ENCODE measurements at places on chromosomes 2 and 18.
A peak's percentile ranks its signal among the peaks of the same experiment; 100 is the strongest.

GRCh38 chr2:60104514-60105505 lies 448.6 kb downstream of the BCL11A start:
- no peak for DNase-seq

DNA sequence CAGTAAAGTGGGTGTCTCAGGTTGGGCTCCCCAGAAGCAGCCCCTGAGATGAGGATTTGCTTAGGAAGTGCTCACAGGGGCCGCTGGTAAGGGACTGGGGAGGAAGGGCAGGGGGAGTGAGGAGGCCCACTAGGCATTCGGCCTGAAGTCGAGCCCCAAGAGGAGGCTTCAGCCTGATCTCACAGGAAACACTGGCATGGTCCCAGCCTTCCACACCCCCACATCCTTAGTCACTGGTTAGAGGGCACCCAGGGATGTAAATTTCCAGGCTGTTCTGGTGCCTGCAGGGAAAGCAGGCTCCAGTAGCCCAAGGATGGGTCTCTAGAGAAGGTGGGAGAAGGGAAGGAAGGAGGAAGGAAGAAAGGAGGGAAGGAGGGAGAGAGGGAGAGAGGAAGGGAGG lies 22.4 kb upstream of the KCNK3 start:
- DNase-seq, result no peak

DNA sequence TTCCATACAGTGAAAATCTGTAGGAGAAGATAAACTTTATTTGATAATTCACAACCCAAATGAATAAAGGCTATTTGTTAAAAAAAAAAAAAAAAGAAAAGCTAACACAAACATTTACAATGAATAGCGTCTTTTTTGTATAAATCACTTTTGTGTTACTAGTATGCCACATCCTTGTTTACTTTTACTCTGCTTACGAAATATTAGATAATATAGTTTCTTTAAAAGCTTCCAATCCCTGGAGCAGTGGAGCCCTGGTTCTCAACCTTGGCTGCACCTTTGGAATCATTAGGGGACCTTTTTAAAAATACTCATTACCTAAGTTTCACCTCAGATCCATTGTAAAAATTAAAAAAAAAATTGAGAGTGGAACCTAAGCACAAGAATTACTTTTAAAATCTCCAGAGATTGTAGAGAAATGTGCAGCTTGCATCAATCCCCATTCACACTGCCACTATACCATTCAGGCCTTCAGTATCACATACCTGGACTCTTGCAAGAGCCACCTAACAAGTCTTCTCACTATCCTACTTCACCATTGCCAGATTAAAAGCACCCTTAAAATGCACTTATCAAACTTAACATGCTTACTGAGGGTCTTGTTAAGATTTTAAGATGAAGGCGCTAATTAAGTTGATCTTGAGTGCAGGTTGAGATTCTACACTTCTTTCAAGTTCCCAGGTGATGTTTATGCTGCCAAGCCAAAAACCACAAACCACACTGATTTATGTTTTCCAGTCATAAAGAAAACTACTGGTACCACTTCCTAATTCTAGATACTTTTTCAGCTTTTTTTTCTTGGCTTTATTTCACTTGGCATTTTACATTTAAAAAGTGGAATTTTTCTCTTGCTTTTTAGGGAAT lies 59.7 kb upstream of the ZC3H15 start:
- DNase-seq, result no peak

- DNase-seq, result no peak
Observed at GRCh38 chr2:46563186-46563585, 83.8 kb downstream of the TMEM247 start.

- DNase-seq, result no peak
Observed at GRCh38 chr2:64841461-64841860, 147.7 kb upstream of the SLC1A4 start.

GRCh38 chr2:172427256-172427989 lies at the start of gene ITGA6:
Gene ITGA6 (plus strand): TSS chr2:172427586.
- DNase-seq, result peak; percentile 38

DNA sequence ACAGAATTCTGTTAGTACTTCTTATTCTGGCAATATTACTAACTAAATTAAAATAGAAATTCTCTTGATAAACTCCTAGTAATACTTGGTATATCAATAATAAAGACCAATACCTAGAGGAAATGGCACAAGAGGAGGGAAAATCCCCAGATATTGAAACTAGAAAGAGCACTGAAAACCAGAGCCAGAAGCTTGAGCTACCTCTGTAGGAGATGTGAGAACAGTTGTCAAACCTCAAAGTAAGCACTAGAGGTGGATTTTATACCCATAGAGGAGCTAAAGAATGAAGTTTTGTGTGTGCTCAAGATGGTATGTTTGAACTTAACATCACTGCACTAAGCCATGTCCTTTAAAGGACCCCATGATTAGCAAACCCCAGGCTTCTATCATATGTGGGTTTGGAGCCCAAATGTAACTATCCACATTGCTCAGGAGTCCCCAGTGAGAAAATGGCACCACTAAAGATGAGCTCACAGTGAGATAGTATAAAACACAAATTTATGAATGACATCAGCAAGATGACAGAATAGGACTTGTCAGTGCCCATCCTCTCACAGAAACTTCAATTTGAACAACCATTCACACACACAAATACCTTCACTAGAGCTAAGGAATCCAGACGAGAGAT lies 122.1 kb downstream of the PKP4 start:
- no peak for DNase-seq

- no peak for DNase-seq
Observed at GRCh38 chr2:62443886-62444285, 62.1 kb downstream of the TMEM17 start.

- no peak for DNase-seq
Observed at GRCh38 chr18:25281556-25281955, 70.4 kb downstream of the ZNF521 start.

GRCh38 chr2:2709431-2709770 lies 378.3 kb upstream of the MYT1L start:
- DNase-seq, result no peak

DNA sequence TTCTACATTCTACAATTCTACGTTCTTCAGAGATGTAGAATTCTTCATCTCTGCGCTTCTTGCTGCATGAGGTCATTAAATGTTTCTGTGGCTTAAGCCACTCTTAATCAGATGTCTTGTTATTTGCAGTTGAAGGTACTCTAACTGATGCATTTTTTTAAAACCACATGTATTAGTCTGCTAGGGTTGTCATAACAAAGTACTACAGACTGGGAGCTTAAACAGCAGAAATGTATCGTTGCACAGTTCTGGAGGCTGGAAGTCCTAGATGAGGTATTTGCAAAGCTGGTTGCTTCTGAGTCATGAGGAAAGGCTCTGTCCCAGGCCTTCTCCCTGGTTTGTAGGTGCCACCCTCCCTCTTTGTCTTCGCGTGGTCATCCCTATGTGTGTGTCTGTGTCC lies 176.3 kb upstream of the GLI2 start:
- DNase-seq, result no peak

- DNase-seq, result no peak
Observed at GRCh38 chr2:220419647-220420046, 792.2 kb downstream of the SLC4A3 start.

DNA sequence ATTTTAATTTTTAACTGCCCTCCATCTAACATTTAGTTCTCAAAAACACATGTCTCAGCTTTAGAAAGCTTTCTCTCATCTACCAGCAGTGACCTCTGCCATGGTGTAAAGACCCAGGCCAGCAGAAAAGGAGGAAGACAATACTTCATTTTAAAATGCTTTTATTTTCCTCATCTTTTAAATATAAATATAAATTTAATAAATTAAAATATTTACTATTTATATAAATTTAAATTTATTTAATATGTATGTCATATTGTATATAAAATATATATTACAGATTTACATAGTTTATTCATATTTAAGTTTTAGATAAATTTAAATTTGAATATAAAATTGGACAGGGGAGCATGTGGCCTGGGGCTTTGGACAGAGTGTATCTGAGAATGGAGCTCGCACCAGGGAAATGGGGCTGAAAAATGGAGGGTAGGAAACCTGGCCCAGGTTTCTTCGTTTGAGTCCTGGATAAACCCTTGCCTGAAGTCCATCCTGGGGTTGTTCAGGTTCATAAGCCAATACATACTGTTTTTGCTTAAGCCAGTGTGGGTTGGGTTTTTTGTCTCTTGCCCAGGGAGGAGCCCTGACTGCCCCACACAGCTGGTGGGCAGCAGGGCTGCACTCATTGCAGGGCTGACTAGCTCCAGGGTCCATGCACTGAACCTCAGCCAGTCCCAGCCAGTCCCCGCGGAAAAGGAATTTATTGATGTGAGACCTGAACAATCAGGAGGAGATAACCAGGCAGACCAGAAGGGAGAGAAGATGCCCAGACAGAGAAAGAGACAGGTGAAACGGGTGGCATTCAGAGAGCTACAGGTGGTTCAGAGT lies 77.3 kb upstream of the LAPTM4A start:
- DNase-seq, result no peak

- DNase-seq, result no peak
Observed at GRCh38 chr18:12686100-12686499, 16.4 kb downstream of the CEP76 start.

DNA sequence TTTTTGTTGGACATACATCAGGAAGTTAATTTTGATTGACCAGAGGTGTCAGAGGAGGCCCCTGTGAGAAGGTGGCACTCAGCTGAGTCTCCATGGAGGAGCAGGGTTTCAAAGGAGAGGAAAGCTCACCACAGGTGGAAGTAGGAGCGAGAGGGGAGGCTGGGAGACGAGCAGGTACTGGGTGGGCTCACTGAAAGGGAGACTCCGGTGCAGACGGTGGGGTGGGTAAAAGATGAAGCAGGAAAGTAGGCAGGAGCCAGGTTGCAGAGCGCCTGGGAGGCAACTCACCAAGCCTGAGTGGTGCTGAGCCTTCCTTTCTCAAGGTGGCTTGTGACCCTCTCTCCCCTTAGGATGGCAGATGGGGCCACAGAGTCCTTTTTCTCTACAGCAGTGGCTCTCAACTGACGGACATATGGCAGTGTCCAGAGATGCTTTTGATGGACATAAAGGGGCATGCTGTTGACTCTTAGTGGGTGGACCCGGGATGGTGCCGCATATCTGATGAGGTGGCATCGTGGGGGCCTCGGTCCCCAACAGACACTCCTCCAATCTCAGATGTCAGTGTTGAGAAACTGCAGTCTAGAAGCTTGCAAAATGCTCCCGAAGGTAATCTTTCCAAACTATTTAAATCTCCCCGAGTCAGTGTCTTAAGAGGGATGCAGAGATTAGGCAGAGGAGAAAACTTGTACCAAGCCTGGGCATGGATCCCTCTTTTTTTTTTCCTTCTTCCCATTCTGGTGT lies 64.0 kb downstream of the LPIN1 start:
- DNase-seq, result no peak

DNA sequence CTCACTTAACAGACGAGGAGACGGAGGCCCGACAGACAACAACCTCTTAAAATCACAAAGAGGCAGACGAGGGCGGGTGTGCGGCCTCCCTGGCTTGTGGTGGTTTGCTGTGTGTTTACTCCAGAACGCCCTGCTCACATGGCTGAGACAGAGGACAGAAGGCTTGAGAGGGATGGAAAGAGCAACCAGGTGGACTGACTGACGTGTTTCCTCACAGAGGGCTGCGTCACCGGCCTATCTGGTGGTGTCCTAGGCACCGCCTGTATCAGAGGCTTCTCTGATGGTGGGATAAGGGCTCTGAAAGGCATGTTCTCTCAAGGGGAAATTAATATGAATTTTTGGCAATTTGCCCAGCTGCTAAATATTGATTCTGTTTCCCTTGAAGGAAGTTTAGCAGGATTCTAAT lies 47.0 kb upstream of the RALBP1 start:
- DNase-seq, result no peak

GRCh38 chr2:219182331-219183150 lies 4.5 kb downstream of the RETREG2 start:
- no peak for DNase-seq

DNA sequence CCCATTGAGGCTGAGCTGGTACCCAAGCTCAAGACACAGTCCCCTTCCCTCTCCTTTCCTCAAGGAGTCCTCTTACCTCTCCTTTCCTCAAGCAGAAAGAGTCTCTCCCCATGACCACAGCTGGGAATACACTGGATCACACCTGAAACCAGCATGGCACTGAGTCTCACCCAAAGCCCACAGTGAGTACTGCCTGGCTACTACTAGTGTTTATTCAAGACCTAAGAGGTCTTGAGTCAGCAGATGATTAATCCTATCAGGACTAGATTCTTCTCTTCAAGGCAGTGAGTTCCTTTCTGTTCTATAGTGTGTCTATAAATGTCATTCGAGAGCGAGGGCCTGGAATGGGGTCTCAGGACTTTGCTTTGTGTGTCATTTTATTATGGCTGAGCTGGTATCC lies 111.4 kb downstream of the METTL4 start:
- no peak for DNase-seq

DNA sequence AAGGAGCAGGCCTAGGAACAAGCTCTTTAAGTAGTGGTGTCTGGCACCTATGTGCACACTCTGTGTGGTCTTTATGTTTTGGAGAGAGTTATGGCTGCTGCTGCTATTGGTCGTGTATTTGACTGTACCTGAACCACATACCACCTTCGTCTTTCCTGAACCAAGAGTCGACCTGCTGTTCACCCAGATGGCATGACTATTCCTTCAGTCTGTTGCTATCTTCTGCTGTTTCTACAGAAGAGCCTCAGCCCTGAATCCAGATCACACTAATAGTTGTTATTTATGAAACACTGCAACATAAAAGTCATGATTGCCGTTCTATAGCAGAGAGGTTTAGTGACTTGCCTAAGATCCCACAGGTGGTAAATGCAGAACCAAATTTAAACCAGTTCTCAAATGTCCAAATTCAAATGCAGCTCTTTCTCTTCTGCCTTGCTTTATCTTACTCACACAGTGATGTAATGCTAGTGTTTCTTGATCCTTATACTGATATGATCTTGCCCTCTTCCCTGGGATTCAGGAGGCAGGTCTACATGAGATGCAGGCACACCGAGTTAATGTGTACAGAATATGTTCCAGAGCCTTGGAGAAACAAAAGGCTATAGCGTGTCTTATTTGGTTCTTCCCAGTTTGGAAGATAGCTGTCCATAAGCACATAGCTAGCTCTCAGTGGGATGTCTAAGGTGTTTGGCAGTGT lies 122.1 kb upstream of the FOSL2 start:
- DNase-seq, result no peak

DNA sequence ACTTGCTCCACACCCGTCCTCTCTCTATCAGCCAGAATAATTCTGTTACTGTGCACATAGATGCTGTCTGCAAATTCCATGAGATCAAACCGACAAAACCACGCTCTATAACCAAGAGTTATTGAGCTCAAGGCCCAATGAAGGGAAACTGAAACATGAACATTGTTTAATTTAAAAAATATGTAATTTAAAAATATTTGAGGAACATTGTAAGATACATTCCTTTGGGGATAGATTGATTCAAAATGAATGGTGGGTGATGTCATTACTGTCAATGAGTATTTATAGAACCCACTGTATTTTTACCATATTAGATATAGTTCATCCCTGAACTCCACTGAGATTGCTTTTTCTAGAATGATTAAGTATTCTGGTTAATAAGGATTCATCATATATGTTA lies 50.4 kb downstream of the NCKAP5 start:
- DNase-seq, result no peak
